ENCODE measurements at places on chromosomes 3 and 15. TPM values are rescaled to one million over a fixed set of nuclear protein-coding genes. Genes with fewer than 3 reads are reported as not detected.

- H3K4me3 ChIP-seq: no peak overlapping the region
- H3K36me3 ChIP-seq: no peaks in the 10 kb centered on the region
- DNase-seq: no peak
- H3K27ac ChIP-seq: no peak overlapping the region
Observed at GRCh38 chr3:61407397-61407796, 154.0 kb upstream of the PTPRG start.

- DNase-seq: no peak
- H3K27me3 ChIP-seq: peaks cover 10% of the 10 kb centered on the region
- no peaks in the 10 kb centered on the region for H3K36me3 ChIP-seq
- H3K4me3 ChIP-seq: no peak overlapping the region
- H3K4me1 ChIP-seq: no peaks in the 10 kb centered on the region
Observed at GRCh38 chr15:71219645-71220044, 104.4 kb downstream of the THSD4 start.

- H3K27me3 ChIP-seq: peaks cover 13% of the 10 kb centered on the region
- H3K36me3 ChIP-seq: no peaks in the 10 kb centered on the region
- no peak for DNase-seq
- H3K27ac ChIP-seq: no peak overlapping the region
- no peak overlapping the region for H3K4me3 ChIP-seq
Observed at GRCh38 chr3:129953621-129954020, 20.9 kb upstream of the TRH start.

DNA sequence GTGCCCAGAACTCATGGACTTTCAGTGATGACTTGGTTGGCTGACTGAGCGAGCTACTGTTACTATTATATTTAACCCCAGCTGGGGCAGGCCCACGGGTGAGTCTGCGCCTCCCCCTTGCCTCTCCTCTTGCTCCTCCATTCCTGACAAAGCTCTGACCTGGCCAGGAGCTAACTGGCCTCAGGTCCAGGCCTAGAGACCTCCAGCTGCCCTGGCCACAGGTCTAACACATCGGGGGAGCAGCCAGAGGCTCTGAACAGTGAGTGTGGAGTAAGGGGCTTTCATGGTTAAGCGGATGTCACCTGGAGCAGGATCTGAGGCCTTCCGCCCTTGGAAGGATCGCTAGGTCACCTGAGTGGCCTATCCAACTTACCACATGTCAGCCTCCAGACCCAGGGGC, 96.3 kb upstream of the HERC1 start:
- H3K4me3 ChIP-seq: no peak overlapping the region
- H3K4me1 ChIP-seq: peaks cover 8% of the 10 kb centered on the region
- H3K27ac ChIP-seq: no peak overlapping the region
- no peak for DNase-seq
- no peaks in the 10 kb centered on the region for H3K36me3 ChIP-seq

DNA sequence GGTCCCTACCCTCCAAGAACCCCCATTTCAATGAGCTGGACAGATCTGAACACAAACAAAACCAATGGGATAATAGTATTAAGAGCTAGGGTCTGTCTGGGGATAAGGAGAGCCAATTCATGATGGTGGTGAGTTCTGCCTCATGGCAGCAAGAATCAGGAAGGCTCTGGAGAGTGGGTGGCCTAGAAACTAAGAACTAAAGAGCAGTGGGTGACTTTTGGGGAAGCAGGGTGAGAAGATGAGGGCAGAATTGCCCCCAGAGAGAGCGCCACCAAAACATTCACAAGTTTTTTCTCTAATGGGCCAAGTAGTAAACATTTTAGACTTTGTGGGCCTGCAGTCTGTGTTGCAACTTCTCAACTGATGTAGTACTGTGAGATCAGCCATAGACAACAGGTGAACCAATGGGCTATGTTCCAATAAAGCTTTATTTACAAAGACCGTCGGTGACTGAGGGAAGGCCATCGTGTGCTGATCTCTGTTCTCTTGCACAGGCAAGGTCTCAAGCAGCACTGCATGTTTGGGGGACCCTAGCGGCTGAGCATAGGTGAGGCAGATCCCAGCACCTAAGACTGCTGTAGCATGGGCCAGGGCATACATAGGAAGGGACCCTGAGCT, 225.5 kb upstream of the ST8SIA2 start:
- DNase-seq: no peak
- H3K4me3 ChIP-seq: no peak overlapping the region
- H3K36me3 ChIP-seq: peaks cover 3% of the 10 kb centered on the region
- peaks cover 2% of the 10 kb centered on the region for H3K27me3 ChIP-seq

- peaks cover 13% of the 10 kb centered on the region for H3K4me1 ChIP-seq
- H3K27ac ChIP-seq: no peak overlapping the region
- no peak for DNase-seq
- no peaks in the 10 kb centered on the region for H3K27me3 ChIP-seq
Observed at GRCh38 chr15:75215107-75216004, 13.7 kb downstream of the C15orf39 start.

DNA sequence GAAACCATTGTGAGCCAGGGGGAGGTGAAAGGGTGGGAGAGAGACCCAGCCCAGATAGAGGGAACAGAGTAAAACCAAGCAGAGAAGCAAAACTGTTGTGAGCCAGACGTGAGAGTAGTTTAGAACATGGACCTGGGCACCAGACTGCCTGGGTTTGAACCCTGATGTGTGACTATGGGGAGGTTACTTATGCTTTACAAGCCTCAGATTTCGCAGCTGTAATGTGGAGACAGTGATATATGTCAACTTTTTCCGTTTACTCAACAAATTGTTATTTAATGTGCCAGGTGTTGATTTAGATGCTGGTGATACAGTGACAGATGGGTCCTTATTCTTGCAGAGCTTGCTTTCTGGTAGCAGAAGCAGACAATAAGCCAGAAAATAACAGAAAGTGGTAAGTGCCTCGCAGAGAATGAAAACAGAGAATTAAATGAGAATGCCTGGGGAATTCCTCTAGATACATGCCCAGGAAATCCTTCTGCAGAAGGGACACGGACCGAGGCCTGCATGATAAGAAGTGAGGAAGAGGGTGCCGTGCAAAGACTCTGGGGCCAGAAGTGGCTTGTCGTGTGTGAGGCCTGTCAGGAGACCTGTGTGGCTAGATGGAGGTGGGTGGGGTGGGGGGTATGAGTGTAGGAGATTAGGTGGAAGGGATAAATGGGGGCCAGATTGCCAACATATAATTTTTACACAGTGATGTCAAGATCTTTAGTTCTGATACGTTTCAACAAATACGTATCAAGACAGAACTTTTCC, 15.0 kb downstream of the KAT2B start:
- DNase-seq: no peak
- H3K4me3 ChIP-seq: no peak overlapping the region

- no peak for DNase-seq
- no peaks in the 10 kb centered on the region for H3K4me1 ChIP-seq
- H3K27me3 ChIP-seq: no peaks in the 10 kb centered on the region
Observed at GRCh38 chr3:56089739-56090138, 378.5 kb downstream of the ERC2 start.

DNA sequence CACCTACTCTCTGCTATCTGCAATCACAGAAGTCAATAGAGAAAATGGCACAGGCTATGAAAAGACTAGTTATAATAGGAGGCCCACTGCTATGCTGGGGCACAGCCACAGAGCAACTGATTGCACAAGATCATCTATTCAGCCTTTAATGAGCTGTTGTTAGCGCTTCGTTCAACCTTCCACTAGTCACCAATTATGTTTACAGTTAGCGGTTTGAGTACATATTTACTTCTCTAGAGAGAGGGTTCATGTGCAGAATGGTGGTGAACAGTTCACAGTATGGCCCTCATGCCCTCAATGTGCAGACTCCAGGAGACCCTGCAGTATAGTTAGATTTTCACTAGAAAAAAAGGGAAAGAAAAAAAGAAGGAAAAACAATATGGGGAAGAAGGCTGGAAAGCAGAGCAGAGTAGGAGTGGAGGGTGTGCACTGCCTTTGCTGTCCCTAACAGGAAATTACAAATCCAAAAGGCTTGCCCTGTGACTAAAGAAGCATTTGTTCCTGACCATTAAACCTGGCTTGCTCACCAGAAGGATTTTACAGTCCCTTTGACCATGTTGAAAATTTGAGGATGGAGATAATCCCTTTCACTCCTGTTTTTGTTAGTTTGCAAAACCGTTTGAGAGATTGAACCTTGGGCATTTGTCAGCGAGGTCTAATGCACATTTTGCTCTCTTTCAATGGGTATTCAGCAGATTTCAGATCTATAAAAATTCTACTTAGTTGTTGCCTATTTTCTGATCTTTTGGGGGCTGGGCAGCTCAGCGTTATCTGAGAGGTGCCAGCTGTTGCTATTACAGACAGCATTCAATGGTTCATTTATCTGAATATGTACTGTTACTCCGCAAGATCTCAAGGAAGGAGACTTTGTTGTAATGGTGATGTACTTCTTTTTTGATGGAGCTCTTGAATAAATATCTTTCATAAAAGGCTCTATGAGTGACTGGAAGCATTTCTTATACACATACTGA, 296.1 kb downstream of the LSAMP start:
- no peaks in the 10 kb centered on the region for H3K36me3 ChIP-seq
- no peak for DNase-seq
- no peak overlapping the region for H3K4me3 ChIP-seq
- no peaks in the 10 kb centered on the region for H3K27me3 ChIP-seq
- H3K4me1 ChIP-seq: no peaks in the 10 kb centered on the region
- no peak overlapping the region for H3K27ac ChIP-seq

- no peak overlapping the region for H3K4me3 ChIP-seq
- H3K36me3 ChIP-seq: no peaks in the 10 kb centered on the region
- DNase-seq: no peak
- peaks cover 10% of the 10 kb centered on the region for H3K27me3 ChIP-seq
- H3K4me1 ChIP-seq: peaks cover 4% of the 10 kb centered on the region
Observed at GRCh38 chr3:185423178-185423577, 60.2 kb downstream of the MAP3K13 start.

GRCh38 chr3:23068016-23068728, 135.0 kb upstream of the UBE2E2 start:
- no peaks in the 10 kb centered on the region for H3K4me1 ChIP-seq
- DNase-seq: no peak
- no peak overlapping the region for H3K4me3 ChIP-seq

DNA sequence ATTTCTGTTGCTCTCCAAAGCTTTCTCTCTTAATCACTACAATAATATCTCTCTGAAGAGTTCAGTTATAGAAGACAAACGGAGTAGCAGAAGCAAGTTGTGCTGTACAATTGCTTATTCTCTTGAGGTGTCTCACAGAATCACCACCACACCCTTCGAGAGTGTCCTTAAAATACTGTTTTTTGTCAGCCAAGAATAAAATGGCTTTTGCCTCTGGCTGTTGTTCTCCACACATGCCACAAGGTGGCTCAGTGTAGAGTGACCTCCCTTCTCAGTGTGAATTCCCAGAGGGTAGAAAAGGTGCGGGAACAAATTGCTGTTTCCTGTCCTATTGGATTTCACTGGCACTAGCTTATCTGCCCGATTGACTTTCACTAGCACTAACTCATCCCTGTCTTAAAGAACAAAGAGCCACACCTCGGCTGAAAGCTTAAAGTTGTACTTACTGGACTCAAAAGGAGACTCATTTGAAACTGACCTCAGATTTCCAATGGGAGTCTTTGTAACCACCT, 134.2 kb upstream of the SATB1 start:
- H3K27me3 ChIP-seq: no peaks in the 10 kb centered on the region
- H3K4me3 ChIP-seq: peak overlapping the region; percentile 46
- H3K4me1 ChIP-seq: peaks cover 37% of the 10 kb centered on the region
- H3K27ac ChIP-seq: peak overlapping the region; percentile 77
- H3K36me3 ChIP-seq: peaks cover 18% of the 10 kb centered on the region

- H3K4me3 ChIP-seq: no peak overlapping the region
- no peak overlapping the region for H3K27ac ChIP-seq
- peaks cover 5% of the 10 kb centered on the region for H3K4me1 ChIP-seq
- no peaks in the 10 kb centered on the region for H3K27me3 ChIP-seq
Observed at GRCh38 chr15:73305331-73306211, 63.2 kb downstream of the HCN4 start.

- no peak overlapping the region for H3K27ac ChIP-seq
- no peaks in the 10 kb centered on the region for H3K36me3 ChIP-seq
- H3K4me1 ChIP-seq: no peaks in the 10 kb centered on the region
Observed at GRCh38 chr3:37963635-37964034, 27.0 kb upstream of the VILL start.

The TNFSF10 gene
- total RNA-seq: 151 TPM

The TMEM108 gene
- total RNA-seq: not detected

The SMAD6 gene
- total RNA-seq: 0.91 TPM

The PRICKLE2 gene
- total RNA-seq: not detected

The PCOLCE2 gene
- total RNA-seq: not detected

The SCAANT1 gene
- 1.8 TPM for total RNA-seq

The DPPA4 gene
- not detected for total RNA-seq

The TIGIT gene
- 42.4 TPM for total RNA-seq

The ZIC1 gene
- not detected for total RNA-seq

Measured in activated naive CD8-positive, alpha-beta T cell treated with anti-CD3 and anti-CD28 coated beads, Interleukin-2, amount 10 ng/mL, durations not matched to agents 7 days and 5 days (primary cell).